NCI-H1092 (cell line): ENCODE measurements at places on chromosomes 5 and 9.

GRCh38 chr9:133956520-133957076 is 35.5 kb downstream of the VAV2 start:
- no peak for DNase-seq

DNA sequence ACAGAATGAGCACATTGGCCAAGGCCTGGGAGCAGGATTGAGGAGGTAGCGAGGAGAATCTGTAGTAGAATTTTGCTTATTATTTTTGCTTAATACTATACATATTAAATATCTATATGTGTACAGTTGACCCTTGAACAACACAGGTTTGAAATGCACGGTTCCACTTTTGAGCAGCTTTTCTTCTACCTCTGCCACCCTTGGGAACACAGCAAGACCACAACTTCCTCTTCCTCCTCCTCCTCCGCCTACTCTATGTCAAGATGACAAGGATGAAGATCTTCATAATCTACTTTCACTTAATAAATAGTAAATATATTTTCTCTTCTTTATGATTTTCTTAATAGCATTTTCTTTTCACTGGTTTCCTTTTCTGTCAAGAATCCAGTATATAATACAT is 541.4 kb downstream of the KCTD16 start:
- DNase-seq = no peak

GRCh38 chr9:90092508-90092907 is 487.7 kb downstream of the GADD45G start:
- no peak for DNase-seq

DNA sequence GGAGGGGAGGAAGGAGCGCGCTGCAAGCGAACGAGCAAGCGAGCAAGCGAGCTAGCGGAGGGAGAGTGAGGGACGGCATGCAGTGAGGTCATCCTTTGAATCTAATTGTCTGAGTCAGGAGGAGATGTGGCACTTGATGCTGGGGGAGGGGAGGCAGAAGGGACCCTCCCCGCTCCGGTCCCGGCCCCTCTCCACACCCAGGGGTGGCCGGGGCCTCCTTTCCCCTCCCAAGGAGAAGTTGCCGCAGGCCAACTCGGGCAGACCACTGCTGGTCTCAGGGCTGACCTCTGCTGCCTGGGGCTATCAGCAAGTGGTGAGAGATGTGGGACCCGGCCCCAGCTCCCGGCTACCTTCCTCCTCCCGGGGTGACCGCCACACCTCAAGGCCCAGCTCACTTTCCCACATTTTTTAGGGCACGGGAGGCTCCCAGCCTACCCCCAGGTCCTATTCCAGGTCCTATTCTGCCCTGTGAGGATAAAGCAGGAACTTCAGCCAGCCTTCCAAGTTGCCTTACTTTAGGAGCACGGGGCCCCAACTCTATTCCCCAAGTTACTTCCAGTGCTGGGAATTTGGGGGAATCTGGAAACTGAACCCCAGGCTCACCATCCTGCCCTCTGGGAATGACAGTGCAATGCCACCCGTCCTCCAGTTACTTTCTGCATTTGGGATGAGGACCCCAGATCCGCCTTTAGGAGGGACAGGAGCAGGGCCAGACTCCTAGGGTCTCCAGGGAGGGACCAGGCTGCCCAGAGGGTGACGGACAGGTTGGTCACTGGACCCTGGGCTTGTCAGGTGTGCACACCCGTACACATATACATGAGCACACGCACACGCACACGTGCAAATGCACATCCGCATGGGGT is 11.1 kb downstream of the CNTFR start:
- DNase-seq = peak; percentile 69

GRCh38 chr5:155626592-155626991 is 613.0 kb downstream of the KIF4B start:
- no peak for DNase-seq

DNA sequence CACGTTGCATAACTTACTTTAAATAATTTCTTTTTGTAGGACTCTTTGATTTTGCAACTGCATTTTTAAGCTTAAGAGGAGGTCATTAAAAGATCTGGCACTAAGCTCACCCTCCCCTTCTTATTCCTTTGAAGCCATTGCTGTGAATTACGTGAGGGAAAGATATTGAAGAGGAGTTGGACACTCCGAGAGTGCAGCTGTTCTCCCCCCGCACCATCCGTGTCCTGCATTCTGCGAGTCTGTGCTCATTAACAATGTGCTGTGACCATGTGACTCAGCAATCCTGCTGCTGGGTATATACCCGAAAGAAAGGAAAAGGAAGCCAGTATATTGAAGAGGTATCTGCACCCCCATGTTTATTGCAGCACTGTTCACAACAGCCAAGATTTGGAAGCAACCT is 40.0 kb downstream of the NXNL2 start:
- no peak for DNase-seq

DNA sequence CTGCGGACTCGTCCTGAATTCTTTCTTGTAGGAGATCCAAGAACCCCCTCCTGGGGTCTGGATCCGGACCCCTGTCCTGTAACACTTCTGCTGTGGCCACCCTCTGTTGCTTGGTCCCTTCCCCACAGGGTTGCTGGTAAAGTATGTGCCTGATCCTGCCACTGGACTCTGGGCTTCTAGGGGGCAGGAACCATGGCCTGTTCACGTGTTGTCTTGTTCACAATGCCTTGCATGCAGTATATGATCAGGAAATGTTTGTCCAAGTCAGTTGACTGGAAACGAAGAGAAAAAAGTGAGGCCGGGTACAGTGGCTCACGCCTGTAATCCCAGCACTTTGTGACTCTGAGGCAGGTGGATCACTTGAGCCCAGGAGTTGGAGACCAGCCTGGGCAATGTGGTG is 139.3 kb upstream of the ALDH1B1 start:
- DNase-seq = no peak

GRCh38 chr9:72827950-72828731 is 124.7 kb downstream of the ALDH1A1 start:
- no peak for DNase-seq

- DNase-seq = no peak
Measured at GRCh38 chr9:114465906-114466900, 39.1 kb downstream of the WHRN start.
